HS-27A (cell line): ENCODE measurements at places on chromosomes 7 and 10.

- no peak for DNase-seq
These were observed 265.6 kb downstream of the GFRA1 start for GRCh38 chr10:116007256-116007891.

DNA sequence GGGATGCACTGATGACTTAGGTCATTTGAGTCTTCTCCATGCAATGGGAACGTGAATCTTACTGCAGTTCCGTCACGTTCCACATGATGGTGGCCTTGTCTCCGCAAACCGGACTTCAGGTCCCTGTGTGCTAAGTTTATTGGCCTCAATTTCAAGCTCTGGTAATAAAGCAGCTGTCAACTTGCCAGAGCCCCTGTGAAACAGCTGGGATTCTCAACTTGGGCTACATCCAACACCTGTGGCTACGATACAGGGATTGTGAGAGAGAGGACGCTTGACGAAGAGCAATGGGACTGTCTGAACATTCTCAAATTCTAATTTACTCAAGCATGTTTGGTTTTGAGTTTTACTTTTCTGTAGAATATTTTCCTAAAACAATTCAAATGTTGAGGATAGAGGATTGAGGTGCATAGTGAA, 174.2 kb downstream of the PTN start:
- DNase-seq: no peak

DNA sequence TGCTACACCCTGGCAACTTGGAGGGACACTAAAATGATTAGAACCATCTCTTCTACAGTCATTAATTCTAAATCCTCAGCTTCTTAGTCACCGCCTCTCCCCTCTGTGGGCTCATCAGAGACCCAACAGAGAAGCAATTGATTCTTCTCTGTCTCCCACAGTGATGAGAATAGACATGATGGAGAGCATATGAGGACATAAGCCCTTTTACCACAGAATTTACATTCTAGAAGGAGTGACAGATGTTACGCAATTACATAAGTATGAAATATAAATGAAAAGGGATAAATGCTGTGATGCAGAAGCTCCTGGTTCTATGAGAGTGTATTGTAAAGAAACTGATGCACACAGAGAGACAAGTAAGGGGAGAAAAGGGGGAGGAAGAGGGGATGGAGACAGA, 18.1 kb upstream of the ABCB5 start:
- DNase-seq: no peak

DNA sequence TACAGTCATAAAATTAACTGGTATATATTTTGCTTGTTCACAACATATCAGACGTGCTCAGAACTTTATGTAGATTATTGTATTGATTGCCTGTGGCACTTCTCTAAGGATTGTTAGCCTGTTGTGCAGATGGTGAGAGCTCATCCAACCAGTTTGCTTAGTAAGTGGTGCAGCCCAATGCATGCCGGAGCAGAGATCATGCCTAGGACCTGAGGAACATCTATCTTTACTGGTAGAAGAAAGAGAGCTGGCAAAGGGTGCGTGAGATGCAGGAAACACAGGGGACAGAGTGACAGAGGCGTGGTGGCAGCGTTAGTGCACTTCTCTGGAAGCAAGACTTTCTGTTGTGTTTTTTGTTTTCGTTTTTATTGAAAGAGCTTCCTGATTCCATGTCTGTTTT, 35.9 kb downstream of the CCM2 start:
- DNase-seq: no peak

DNA sequence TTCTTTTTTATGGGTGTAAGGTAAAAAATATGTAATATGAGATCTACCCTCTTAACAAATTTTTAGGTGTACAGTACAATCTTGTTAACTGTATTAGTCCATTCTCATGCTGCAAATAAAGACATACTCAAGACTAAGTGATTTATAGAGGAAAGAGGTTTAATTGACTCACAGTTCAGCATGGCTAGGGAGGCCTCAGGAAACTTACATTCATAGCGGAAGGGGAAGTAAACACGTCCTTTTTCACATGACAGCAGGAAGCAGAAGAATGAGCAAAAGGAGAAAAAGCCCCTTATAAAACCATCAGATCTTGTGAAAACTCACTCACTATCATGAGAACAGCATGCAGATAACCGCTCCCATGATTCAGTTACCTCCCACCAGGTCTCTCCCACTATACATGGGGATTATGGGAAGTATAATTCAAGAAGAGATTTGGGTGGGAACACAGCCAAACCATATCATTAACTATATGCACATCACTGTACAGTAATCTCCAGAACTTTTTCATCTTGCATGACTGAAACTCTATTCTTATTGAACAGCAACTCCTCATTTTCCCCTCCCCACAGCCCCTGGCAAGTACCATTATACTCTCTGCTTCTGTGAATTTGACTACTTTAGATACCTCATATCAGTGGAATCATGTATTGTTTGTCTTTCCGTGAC, 127.4 kb downstream of the WNT2 start:
- no peak for DNase-seq

- DNase-seq: no peak
These were observed 140.1 kb downstream of the PLXNA4 start for GRCh38 chr7:132436121-132436520.

DNA sequence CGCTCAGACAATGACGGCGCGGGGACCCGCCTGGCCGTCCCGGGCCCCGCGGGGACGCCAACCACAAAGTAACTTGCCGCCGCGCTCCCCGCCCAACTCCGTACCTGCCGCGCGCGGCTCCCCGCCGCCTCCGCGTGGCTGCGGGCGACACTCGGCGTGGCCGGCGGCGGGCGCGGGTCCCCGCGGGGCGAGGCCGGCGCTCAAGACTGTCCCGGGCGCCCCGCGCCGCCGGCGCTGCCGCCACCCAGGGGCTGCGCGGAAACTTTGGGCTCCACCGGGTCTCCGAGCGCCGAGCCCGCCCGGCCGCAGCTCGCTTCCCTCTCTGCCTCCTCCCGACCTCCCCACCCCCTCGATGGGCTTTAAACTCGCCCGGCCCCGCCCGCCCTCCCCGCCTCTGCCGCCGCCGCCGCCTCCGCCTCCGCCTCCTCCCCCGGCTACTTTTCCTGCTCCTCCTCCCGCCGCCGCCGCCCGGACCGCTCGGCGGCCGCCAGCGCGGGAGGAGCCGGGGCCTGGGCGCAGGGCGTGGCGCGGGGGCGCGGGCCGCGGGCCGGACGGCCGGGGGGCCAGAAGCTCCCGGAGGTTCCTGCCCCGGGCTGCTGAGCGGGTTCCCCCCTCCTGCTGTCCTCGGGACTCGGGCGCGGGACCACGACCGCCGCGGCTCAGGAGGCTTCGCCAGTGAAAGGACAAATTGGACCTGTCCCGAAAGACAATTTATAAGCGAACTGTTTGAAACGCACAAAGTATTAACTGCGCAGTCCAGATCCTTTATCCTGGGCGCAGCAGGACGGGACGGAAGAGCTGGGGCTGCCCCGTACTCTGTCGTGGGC, 10.6 kb upstream of the GRB10 start:
- DNase-seq: no peak

GRCh38 chr7:156127166-156128134, 315.2 kb upstream of the SHH start:
- DNase-seq: no peak

DNA sequence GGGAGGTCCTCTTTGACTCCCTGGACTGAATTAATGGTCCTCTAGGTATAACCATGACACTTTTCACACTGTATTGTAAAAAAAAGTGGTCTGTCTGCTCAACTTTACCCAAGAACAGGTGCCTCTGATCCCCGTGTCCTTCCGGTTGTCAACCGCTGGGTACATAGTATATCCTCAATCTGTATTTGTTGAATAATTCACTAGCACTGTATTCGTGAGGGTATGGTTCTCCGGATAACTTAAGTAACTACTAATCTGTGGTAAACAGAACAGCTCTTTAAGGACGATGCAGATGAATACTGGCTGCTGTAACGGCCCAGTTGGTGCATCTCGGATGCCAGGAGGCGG, 472 bp upstream of the ADAM22 start:
- DNase-seq: no peak

GRCh38 chr10:97849103-97849686, 448 bp upstream of the GOLGA7B start:
- DNase-seq: no peak

GRCh38 chr10:124744102-124745050, at the start of gene FAM53B:
Gene FAM53B, minus strand, starts transcription at chr10:124744378. Its CDS starts 37,665 bp downstream, at chr10:124706713.
- DNase-seq: no peak

DNA sequence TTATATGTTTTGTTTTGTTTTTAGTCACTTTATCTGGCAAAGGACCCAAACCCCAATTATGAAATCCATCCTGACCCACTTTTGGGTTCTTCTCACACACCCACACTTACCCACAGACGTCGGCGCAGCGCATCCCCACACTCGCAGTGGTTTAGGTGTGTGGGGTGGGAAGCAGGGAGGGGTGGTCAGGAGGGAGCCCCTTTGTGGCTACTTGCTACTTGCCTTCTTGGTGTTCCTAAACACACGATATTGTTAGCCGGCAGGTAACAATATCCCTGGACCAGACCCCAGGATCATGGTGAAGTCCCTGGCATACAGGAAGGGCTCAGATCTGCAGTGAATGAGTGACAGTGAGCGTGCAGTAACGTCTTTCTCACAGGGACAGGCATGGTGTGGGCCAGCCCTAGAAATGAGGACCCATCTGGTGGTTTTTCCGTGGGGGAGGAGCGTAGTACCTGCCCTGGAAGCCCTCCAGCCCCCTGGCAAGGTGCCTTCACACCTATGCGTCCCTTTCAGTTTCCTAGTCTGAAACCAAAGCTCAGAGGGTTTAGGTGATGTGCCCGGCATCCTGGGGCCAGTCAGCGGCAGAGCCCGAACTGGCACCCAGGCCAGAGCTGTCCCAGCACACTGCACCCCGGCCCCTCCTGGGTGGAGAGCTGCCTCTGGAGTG, 4.4 kb downstream of the SPOCK2 start:
- no peak for DNase-seq

DNA sequence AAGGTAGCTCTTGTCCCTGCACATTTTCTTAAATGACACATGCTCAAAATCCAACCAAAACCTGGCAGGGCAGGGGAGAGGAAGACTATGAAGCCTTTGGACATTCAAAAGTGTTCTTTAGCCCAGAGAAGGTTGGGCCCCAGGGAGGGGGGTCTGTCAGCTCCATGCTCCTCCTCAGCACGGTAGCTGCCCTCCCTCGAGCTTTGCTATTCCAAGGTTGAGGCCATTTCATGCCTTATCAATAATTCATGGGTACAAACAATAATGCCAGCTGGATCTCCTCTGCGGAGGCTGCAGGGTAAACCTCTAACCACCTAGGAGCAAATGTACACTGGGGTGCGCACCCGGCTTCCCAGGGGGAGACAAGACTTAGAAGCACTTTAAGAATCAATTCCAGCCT, 61.5 kb downstream of the SLIT1 start:
- DNase-seq: no peak

DNA sequence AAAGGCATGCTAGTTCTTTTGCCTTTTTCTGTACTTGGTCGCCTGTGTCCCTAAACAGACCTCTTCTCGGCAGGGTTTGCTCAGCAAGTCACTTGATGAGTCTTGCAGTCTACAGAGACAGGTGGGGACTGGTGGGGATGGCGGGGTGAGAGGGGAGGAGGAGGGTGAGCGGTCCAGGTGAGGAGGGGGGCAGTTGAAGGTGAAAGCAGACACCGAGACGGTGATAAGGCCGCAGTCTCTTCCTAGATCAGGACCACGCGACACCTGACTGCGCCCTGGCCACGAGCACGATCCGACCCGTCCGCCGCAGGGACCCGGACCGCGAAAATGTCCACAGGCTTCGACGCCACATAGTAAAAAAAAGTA, 566 bp downstream of the ASNS start:
- DNase-seq: no peak
